Left lung (tissue), 14 donors: ENCODE measurements at places on chromosomes 13 and 19. TPM values are rescaled to one million over a fixed set of nuclear protein-coding genes. Genes with fewer than 3 reads are reported as not detected.

Gene RPS16
- total RNA-seq: 1,549 TPM

Gene TNNI3
- total RNA-seq: 1.2 TPM

Gene ZNF497
- 1.2 TPM for total RNA-seq

Gene NLRP9
- total RNA-seq: not detected

Gene ELSPBP1
- not detected for total RNA-seq

Gene RETN
- total RNA-seq: 3.6 TPM

Gene ONECUT3
- not detected for total RNA-seq

Gene ADGRE2
- 32.0 TPM for total RNA-seq

GRCh38 chr19:45884682-45885555, 1.0 kb downstream of the IRF2BP1 start:
- no peak for DNase-seq

DNA sequence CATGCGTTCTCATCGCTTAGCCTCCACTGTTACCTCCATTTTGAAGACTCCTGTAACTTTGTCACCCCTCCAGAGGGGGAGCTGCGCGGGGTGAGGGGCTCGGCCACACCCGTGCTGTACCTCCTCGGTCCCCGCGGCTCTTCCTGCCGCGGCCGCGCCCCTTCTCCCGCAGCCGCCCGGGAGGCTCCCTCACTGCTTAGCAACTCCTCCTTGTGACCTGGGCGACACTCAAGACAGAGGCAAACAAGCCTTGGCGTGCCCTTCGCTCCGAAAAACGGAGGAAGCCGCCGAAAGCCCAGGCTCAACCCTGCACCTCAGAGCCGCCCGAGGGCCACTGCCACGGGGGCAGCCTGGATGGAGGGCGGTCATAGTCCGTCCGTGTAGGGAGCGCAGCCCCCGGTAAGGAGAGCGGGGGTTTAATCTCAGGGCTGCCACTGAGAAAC, 494.3 kb downstream of the FOXO1 start:
- DNase-seq: no peak

DNA sequence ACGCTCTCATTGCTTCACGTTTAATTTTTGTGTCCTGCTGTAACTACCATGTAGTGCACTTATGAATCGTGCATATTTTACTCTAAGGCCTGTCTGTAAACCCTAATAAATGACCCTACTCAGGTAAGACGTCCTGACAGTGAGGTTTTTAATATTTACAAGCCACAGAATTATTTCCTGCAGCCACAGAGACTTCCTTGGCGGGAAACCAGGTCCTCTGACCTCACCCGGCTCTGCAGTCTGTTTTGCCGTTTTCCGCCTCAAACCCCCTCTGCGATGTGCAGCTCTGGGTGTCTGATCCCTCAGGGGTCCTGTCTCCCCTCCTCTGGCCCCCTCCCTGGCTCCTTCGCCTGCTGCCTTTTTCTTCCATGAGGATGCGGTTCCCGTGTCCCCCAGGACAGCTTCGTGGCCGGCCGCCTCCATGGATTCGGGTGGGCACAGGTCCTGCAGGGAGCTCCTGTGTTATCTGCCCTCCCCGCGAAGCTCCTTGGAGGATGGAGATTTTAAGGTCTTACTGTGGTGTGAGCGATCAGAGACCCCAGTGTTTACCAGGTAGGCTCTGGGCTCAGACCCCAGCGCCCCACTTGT, 66.3 kb downstream of the MCF2L start:
- DNase-seq: no peak

DNA sequence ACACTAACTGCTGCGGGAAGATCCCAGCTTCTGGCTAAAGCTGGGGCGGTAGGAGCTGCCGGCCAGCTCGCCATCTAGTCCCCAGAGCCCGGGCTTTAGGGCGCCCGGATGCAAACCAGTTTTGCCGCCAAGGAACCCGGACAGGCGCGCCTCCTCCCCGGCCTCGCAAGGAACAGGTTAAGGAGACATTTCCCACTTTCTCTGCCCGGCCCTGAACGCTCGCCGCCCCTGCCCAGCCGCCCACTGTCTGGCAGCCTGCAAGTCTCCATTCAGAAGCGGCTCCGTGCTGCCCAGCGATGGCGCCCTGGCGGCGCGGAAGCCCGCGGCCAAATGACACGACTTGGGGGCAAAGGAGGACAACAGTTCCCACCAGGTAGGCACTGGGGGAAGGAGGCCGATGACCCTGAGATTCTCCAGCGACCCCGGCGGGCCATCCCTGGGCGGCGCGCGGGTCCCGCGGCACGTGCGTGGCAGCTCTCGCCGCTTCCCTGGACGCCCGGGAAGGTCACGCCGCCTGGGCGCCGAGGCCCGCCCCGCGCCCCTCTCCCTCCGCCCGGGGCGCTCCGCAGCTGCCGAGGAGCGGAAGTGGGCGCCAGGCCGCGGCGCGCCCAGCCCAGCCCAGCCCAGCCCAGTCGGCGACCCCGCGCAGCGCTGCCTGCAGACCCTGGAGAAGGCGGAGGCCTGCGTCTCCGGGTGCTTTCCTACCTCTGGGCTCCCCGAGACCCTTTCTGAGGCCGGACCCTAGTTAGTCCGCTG, 42.2 kb upstream of the HNRNPA1L2 start:
- peak; percentile 38 for DNase-seq

- DNase-seq: no peak
Measured at GRCh38 chr13:106210324-106210723, 325.1 kb downstream of the EFNB2 start.

- DNase-seq: no peak
Measured at GRCh38 chr19:20787786-20788185, 11.7 kb downstream of the ZNF66 start.

DNA sequence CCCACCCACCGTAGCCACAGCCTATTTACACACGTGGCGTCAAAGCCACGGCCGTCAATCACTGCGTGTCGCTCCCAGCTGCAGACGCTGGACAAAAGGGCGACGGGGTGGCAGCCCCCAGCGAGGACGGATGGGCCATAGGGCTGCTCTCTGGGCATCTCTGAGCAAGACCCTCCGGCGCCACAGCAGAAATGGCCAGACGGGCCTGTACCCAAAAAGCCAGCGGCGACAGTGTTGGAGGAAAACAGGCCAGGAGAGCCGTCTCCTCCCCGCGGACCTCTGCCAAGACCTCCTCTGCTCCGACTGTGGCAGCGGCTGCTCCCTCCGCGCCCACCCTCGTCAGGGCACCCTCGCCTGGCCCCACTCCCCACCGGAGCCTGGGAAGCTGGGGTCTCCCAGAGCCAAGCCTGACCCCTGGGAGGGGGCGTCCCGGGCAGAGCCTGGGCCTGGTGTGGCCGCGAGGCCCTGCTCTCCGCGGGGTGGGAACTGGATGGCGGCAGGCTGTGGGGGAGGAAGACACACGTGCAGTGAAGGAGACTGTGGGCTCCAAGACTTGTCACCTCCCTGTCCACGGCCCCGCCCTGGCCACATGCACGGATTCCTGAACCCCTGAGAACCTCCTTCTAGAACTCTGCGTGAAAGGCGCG, 2.7 kb downstream of the C2CD4C start:
- peak; percentile 66 for DNase-seq

DNA sequence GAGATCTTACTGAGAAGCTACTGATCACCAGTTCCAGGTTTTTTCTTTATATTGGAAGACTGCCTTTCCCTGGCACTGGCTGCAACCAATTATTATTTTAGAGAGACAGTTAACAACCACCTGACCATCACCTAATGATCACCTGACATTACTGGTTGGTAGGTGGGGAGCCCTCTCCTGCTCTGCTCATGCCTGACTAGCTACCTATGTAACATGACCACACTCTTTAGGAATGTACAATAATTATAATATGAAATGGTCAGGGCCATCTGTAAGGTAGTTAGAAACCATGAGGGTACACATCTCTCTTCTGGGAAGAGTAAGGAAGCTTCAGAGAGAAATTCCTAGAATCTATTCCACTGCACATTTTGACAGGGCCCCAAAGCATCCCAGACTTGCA, 59.0 kb upstream of the SCEL start:
- DNase-seq: no peak

GRCh38 chr13:97258801-97259200, 36.7 kb downstream of the MBNL2 start:
- DNase-seq: no peak

- DNase-seq: no peak
Measured at GRCh38 chr19:50030937-50031336, 5.1 kb downstream of the ZNF473 start.

DNA sequence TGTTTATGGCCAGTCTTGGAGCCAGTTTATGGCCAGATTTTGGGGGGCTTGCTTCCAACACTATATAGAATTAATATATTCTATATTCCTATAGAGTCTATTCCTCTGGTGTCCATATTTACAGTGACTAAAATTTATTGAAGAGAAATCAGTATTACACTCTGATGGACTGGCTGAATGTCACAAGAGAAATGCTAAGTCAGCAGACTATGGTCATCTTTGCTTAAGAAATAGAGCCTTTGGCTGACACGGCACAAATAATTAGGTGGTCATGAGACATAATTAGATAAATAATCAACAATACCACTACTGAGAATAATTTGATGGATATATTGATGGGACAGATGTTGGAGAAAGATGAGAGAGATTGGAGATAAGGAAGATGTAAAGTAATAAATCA, 272.9 kb downstream of the SLITRK5 start:
- DNase-seq: no peak

DNA sequence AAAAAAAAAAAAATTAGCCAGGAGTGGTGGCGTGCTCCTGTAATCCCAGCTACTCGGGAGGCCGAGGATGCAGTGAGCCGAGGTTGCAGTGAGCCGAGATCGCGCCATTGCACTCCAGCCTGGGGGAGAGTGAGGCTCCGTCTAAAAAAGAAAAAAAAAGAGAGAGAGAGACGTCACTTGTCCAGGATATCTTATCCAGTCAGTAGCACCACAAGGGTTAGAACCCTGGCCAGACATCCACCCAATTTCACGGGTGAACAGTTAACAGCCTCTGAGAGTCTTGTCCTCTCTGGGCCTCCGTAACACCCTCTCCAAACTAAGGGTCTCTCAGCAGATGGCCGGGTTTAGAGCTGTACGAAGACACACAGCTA, 917 bp upstream of the CLPTM1 start:
- DNase-seq: no peak

DNA sequence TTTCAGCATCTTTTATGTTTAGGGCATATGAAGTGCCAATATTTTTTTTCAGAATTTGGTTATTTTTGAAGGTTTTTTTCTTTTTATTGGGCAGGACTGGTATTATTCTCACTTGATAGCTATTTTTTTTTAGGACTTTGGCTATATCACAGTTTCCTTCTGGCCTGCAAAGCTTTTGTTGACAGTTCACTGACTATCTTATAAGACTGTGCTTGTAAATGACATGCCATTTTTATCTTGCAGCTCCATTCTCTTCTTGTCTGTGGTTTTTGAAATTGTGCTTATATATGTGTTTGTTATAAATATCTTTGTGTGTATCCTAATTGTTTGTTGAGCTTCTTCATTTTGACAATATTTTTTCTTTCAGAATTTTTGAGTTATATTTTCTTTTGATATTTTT, 26.4 kb upstream of the ZNF431 start:
- DNase-seq: no peak

- DNase-seq: no peak
Measured at GRCh38 chr13:44093607-44094564, 214.2 kb downstream of the LACC1 start.

- DNase-seq: no peak
Measured at GRCh38 chr19:45508417-45508860, 1.2 kb downstream of the VASP start.

GRCh38 chr13:43095771-43096719, 72.7 kb downstream of the DNAJC15 start:
- no peak for DNase-seq

DNA sequence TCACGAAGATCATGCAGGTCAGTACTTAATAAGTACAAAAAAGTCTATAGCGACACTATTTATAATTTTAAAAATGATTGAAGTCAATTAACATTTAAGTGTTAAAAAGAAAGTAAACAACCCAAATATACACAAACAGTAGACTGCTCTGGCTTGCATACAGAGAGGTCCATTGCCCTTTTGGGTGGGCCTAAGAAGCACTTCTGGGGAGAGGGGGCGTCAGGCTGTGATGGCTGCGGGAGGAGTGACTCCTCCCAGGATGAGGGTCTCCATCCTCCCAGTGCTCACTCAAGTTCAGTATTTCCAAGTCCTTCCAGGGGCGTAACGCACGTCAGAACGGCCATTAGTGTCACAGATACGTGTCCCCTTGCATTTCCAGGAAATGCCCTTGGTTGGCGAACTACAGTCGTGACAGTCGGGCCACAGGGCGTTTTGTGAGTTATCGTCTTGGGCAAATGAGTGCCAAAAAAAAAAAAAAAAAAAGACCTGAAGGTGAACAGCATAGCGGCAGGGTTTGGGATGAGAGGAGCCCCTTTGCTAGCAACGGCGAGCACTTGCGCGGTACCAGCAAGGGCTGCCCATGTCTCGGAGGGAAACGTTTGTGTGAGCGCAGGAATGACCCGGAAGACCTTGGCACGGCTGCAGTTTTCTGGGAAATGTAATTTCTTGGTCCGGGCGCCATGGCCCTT, at the start of gene SCGB2B2:
SCGB2B2 (minus strand) TSS at position 463 of the 689 bp plus-strand sequence. CDS start 82,596 bp downstream, outside the sequence.
- no peak for DNase-seq

GRCh38 chr19:16210168-16210567, 12.5 kb downstream of the AP1M1 start:
- DNase-seq: no peak
